ENCODE measurements at places on chromosomes 2 and 18. TPM values are rescaled to one million over a fixed set of nuclear protein-coding genes. Genes with fewer than 3 reads are reported as not detected.

Gene FOXI3
- polyA plus RNA-seq, result 0.14 TPM

Gene DUSP19
- polyA plus RNA-seq, result 4.4 TPM

Gene IL1F10
- polyA plus RNA-seq, result not detected

Gene ELOA2
- polyA plus RNA-seq, result 0.06 TPM

Gene SNTG2
- polyA plus RNA-seq, result 1.5 TPM

Gene KLHL29
- 19.4 TPM for polyA plus RNA-seq

Gene TOGARAM2
- polyA plus RNA-seq, result 10.6 TPM

Gene UBR3
- polyA plus RNA-seq, result 47.7 TPM

Gene ADCYAP1
- polyA plus RNA-seq, result 12.9 TPM

Gene GPR35
- 1.9 TPM for polyA plus RNA-seq

Gene ALPI
- polyA plus RNA-seq, result not detected

Gene MBOAT2
- polyA plus RNA-seq, result 75.1 TPM

Gene GALM
- 6.7 TPM for polyA plus RNA-seq

Gene MREG
- polyA plus RNA-seq, result 5.8 TPM

Gene WIPF1
- 22.5 TPM for polyA plus RNA-seq

Gene TBC1D8
- 17.7 TPM for polyA plus RNA-seq

Gene INHBB
- 10.2 TPM for polyA plus RNA-seq

Gene UGT1A10
- polyA plus RNA-seq, result not detected

Gene PLGLB1
- 12.9 TPM for polyA plus RNA-seq

Gene CD8A
- polyA plus RNA-seq, result 3.9 TPM

Gene RNASEH1
- polyA plus RNA-seq, result 21.5 TPM

Gene BBS5
- 18.8 TPM for polyA plus RNA-seq

Gene COL5A2
- 45.5 TPM for polyA plus RNA-seq

Gene TSPYL6
- 0.14 TPM for polyA plus RNA-seq

Gene FAHD2A
- polyA plus RNA-seq, result 30.9 TPM

Gene TDRD15
- 0.48 TPM for polyA plus RNA-seq
